ENCODE measurements at places on chromosomes 1 and 21.

- DNase-seq, result no peak
These were observed 176.5 kb downstream of the HIVEP3 start for GRCh38 chr1:41742219-41742618.

- DNase-seq, result no peak
These were observed 9.2 kb downstream of the POU3F1 start for GRCh38 chr1:38037221-38037939.

- no peak for DNase-seq
These were observed 175.3 kb downstream of the PLPP3 start for GRCh38 chr1:56404066-56404465.

DNA sequence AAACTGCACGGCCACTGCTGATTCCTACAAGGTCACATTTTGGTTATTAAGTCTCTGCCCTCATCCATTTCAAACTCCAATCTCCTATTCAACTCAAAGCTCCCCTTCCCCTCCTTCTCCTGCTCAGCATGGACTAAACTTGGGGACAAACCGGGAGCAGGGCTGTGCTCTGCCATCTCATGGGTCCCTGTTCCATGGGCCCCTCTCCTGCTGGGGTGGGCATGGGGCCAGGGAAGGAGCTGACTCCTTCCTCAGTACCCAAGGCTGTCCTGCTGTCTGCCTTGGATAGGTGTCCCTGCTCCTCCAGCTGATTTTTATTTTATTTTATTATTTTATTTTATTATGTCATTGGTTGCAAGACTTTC, 27.1 kb downstream of the TNNT2 start:
- DNase-seq, result no peak

DNA sequence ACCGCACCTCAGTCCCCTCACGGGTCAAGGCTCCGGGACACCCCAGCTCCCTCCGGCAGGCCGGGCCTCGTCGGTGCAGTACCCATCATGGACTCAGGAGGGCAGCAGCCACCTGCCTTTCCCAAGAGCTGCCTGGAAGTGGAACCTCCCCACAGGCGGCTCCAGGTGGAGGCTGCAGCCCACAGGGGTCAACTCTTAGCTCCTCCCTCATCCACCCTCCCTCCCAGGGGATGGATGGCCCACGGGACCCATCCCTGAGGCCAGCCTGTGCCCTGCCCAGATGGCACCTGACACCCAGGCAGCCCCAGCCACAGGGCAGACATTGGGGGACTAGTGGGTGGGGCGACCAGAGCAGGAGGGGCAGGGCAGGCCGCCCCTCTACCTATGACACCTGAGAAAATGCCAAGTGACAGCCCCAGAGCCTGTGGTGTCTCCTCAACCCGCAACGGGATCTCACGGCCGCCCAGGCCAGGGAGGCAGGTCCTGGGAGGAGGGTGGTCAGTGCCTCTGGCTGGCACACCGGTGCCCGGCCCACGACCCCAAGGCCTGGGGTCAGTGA, 1.2 kb upstream of the ARHGEF16 start:
- DNase-seq, result peak; percentile 41

DNA sequence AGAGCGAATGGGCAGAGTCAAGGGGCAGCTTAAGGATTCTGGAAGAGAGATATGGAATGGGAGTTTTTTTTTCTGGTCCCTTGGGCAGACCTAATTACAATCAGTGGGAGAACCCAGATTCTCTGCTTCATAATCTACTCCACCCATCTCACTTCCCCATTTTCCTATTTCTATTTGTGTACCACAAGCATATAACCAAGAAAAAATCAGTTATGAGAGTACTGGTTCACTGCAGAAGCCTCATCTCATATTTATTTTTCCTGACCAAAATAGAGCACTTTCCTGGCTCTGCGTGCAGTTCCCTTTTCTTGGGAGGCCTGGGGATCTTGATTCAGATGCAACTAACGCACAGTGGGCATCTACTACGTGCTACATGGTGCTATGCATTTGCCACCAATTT, 82.2 kb upstream of the SLFNL1 start:
- DNase-seq, result no peak

DNA sequence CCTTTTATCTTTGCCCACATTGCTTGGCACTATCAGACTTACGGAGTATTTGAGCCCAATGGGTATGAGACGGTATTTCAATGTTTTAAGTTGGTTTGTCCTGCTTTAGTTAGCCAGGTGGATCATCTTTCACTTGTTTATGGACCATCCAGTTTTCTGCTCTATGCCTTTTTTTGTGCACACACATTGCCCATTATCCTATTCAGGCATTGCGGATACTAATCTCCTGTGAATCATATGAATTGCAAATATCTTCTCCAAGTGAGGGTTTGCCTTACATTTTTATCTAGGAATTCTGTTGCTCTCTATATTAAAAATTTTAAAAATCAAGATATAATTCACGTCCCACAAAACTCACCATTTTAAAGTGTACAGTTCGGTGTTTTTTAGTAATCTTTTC, 14.0 kb downstream of the CYYR1 start:
- DNase-seq, result no peak

DNA sequence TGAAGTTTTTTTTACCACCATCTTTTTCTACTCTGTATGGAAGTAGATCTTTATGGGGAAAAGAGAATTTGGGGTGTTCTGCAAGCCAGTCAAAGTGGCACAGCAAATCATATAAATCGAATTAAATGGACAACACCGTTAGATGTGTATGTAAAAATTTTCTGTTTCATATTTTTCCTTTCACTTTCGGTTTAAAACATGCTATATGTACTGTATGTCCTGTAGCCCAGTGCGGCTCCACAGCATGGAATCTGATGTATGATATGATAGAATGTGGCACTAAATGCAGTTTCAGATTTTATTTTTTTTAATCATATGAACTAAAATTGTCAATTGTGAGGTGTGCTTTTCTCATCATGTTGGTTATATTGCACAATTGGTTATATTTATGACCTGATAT, 32.9 kb downstream of the RAB4A start:
- no peak for DNase-seq

DNA sequence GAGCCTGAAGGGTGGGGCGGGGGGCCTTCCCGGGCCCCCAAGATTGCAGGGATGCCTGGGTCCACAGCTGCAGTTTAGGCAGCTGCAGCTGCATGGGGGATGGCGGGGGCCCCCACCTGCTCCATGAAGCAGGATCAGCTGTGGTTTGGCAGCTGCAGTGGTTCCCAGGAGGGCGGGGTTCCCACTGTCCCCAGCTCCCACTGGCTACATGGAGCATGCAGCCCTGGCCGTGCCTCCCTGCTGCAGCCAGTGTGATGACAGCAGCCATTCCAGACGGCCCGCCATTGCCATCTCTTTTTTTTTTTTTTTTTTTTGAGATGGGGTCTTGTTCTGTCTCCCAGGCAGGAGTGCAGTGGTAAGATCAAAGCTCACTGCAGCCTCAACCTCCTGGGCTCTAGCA, 992 bp upstream of the C1QA start:
- no peak for DNase-seq

DNA sequence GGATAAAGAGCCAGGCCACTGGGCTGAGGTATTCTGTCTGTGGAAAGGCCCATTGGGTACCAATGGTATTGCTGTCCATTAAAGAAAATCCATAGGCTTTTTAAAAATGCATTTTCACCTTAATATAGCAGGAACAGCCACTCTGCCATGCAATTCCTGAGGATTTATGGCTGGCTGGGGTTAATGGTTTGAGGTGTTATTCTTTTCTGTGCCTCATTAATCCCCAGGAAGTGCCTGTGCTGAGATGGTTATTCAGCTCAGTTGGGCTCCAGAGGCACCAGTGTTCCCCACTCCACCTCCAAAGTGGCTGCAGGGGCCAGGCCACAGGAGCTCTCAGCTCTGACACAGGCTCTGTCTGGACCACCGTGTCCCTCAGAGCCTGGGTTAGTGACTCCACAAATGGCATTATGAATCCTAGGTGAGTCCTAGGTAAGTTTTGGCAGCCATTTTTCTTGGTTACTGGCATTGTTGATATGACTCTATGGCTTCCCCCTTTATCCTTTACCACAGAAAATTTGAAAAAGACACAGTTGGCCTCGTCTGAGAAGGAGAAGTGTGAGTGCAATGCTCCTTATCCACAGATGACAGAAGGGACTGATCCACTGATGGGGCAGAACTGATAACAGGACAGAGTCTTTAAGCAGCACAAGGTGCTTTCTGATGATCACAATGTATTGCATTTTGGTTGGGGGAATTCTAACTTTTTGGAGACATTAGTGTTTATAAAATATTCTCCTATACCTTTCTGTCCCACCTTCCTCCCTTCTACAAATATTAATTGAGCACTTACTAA, 2.2 kb upstream of the PAPPA2 start:
- no peak for DNase-seq

- DNase-seq, result no peak
These were observed 15.9 kb downstream of the SARS1 start for GRCh38 chr1:109229531-109230127.

DNA sequence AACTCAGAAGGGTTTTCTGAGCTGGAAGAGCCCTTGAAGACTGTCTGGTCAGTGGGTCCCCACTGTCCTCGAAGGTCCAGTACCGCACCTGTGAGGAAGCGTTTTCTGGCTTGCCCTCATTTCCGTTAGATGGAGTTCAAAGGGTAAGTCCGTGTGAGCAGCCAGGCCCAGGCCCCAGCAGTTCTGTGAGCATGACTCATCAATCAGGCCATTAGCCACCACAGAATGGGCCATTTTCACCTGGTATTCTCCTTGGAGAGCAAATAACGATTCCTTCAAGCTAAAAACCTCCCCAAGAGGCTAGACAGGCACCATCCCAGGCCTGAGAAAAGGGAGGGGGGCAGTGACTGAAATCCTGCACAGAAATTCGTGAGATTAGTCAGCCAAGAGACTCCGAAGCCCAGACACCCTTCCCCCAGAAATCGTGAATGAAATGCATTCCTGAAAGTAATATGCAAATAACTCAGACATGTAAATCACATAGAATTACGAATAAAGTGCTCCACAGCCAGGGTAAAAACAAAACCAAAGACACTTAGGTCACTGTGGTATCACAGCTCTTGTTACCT, 66.0 kb downstream of the BCAR3 start:
- no peak for DNase-seq

Measured in T-cell (primary cell).